CD4-positive, alpha-beta T cell treated with Interleukin-1 beta for 1 hour (primary cell): ENCODE measurements at places on chromosomes 12 and 14.

DNA sequence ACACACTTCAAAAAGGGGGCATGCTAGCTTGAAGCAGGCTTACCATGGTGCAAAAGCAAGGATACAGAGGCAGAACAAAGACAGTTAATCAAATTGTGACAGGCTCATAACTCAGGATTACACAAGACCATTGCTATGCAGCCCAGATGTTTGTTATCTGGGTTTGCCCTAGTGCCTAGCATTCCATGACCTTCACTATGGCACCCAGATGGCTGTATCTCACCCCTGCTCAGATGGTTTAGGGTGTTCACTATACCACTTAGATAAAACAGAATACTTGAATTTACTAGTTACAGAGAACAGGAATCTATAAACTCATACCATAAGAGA is 56.2 kb downstream of the SDR9C7 start:
- no peak for DNase-seq

DNA sequence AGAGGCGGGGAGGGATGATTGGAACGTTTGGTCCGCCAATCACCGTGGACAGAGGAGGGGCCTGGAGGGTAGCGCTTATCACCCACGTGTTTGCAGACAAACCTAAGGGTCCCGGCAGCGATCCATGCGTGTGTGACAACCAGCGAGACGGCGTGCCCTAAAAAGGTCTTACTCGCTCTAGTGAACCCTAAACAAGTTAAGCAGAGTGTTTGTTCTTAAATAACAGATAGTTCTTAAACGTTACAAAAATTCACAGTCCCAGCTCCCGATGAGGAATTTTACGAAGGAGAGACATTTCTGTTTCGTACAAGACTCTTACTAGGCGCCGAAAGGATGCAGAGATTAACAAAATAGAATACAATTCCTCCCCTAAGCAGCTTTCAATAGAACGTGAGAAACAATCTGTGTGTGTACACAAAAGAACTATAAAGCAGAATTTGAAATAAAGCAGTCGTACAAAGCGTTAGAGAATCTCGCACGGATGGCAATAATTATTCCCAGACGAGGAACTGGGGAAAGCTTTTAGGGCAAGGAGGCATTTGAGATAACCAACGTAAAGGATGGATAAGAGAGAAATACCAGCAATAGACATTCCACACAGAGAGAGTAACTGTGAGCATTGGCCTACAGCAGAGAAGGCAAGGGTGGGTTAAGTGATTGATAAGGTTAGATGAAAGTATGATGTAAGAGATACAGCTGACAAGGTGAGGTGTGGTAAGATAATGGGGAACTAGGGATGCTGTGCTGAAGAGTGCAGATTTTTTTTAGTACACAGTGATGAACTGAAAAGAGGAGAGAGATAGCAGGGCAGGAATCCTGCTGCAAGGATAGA is 831 bp upstream of the RPS6KA5 start:
- DNase-seq: no peak

GRCh38 chr12:77469578-77470333 is 360.9 kb upstream of the NAV3 start:
- DNase-seq: no peak

DNA sequence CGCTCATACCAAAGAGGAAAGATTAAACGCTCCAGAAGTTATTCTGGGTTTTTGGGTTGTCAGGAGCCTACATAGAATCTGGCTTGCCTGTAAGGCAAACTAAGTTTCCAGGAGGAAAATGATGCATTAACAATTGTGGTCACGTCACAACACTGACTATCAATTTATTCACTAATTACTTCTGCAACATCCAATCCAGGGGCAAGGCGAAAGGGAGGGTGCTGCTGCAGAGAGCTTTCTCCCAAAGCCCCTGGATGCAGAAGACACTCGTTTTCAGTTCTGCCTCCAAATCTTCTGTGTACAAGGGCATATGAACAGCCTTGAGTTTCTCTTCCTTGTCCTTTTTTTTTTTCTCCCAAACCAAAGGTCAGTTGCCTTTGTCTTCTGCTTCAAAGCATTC is 10.5 kb upstream of the SRRM4 start:
- no peak for DNase-seq

GRCh38 chr12:125083072-125083471 is 17.8 kb downstream of the AACS start:
- DNase-seq: no peak

GRCh38 chr14:57254884-57255283 is 13.8 kb downstream of the EXOC5 start:
- DNase-seq: no peak

DNA sequence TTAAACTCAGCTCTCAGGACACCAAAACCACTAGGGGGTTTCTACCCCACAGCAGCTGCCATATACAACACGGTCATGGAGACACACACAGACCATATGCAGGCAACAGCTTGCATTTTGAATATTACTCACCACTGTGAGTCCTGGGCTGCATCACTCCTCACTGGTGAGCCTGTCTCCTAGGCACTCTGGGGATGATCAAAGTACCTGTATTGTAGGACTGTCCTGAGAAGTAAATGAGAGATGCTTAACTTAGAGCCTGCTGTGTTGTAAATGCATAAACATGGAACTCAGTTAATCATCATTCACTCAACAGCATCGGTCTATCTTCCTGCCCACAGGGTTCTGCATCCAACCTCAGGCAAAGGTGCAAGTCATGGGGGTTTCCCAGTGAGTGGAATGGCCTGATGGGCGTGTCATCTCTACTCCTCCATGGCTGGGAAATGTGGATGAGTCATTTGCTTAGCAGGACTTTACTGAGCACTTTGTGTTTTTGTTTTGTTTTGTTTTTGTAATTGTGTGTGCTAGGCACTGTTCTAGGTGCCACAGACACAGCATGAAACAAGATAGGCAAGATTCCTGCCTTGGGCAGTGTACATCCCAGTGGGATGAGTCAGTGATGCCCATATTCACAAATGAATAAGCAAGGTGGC is 1141.2 kb upstream of the TMEM132C start:
- no peak for DNase-seq

DNA sequence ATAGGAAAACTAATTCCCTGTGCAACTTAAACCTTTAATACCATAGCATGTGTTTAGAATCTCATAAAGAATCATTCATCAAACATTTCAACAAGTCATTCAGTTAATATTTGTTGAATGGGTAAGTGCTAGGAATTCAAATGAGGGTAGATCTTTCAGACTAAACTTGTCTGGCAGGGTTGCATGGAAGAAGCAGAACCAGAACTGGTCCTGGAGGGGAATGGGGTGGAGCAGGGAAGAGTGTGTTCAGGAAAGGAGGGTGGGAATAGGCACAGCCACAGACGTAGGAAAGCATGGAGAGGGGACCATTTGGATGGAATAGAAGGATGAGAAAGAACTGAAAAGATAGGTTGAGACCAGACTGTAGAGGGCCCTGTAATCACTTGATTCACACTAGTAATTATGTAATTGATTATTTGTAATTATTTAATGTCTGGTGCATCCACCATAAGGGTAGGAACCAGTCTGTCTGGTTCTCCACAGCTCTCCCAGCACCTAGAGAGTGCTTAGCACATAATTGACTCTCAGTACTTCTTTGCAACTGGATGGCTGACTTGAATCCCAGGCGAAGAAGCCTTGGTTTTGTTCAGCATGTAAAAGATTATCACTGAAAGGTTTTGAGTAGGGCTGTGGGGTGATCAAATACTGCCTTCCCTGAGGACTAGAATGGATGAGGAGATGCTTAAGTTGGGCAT is 3.0 kb upstream of the MAP3K9 start:
- no peak for DNase-seq

DNA sequence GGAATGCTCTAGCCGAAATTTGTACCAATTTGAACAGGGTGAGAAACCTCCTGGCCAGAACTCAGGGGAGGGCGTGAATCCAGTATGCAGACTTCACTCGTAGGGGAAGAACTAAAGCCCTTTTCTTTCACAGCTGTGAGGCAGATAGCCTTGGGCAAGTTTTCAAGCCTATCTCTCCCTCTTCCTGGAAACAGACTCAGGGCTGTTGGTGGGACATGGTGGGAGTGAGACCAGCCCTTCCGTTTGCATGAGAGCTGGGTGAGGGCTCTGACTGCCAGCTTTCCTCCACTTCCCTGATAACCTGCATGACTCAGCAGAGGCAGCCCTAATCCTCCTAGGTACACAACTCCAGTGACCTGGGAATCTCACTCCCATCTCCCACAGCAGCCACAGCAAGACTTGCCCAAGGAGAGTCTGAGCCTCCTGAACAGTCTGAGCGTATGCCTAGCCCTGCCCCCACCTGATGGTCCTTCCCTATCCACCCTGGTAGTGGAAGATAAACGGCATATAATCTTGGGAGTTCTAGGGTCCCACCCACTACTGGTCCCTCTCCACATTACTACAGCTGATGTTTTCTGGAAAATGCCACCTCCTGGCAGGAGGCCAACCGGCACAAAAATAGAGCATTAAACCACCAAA is 170.1 kb upstream of the AMIGO2 start:
- DNase-seq: no peak

GRCh38 chr12:2239381-2239871 is 186.6 kb downstream of the CACNA1C start:
- no peak for DNase-seq

DNA sequence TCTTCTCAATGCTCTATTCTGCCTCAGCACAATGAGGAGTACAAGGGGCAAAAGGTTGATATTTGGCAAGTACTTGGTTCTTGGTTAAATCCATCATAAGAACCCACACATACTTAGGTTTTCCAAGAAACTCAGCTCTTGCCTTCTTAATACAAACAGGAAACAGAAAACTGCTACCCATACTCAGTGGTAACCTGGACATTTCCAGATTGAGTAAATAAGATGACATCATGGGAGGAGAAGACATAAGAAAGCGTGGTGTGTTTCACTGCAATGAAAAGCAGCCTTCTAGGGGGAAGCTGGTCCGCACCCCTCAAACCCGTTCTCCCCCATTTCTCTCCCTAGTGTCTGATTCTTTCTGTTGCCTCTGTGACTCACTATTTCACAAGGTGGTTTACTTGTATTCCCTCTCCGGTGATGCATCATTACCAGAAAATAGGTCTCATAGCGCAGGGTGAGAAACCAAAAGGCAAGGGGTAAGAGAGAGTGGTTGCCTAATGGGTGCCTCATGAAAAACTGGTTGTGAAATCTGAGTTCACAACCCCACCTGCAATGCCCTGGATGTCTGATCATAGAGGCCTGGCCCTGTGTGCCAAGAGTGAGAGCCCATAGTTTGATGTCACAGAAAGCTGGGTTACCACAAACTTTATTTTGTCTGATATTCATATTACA is 326.5 kb upstream of the TBX3 start:
- DNase-seq: no peak

- no peak for DNase-seq
Measured at GRCh38 chr12:47870175-47870781, 34.5 kb downstream of the VDR start.

GRCh38 chr12:100399095-100399494 is 42.2 kb downstream of the SLC17A8 start:
- DNase-seq: no peak

- peak; percentile 5 for DNase-seq
Measured at GRCh38 chr12:122793685-122794106, 19.3 kb downstream of the CCDC62 start.

- DNase-seq: no peak
Measured at GRCh38 chr14:95293449-95293848, 26.3 kb downstream of the CLMN start.

- DNase-seq: no peak
Measured at GRCh38 chr12:69840727-69841126, 15.7 kb downstream of the MYRFL start.

DNA sequence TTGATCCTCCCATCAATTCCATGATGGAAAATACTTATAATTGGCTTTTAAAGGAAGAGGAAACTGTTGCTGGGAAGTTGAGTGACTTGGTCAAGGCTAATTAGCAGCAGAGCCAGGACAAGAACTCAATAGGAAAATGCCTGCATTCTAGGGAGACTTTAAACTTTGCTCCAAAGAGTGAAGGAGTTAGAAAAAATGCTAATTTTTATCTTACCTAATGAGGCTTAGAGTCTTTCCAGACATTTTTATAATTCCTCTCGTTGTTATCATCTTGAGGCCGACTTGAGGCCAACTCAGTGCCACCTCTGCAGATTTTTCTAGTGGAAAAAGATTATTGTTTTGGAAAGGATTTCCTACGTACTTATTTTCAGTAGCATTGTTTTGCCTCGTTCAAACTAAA is 344.6 kb downstream of the ETNK1 start:
- DNase-seq: no peak

DNA sequence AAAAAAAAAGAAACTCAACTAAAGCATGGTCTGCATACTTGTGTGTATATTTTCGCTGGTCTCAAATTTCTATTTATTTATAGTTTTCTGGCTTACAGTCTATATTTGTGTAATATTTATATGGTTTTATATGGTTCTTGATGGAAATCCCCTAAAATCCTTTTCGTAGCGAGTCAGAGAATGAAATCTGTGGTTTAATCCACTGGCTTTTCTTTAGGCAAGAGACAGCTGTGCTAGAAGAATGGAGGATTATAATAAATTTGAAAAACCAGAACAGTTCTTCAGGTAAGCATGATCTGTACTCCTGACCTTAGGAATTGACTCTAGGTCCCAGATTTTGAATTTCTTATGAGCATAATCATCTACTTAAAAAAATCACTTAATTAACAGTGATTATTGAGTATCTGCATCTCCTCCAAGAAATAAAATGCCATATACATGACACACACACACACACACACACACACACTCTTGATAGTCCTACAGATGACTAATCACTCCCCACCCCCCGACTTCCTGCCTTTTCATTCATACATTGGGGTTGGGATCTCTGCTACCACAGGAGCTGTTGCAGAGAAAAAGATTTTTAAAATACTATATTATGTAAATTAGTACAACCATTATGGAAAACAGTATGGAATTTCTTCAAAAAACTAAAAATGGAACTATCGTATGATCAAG is 113.4 kb downstream of the CRADD start:
- no peak for DNase-seq

DNA sequence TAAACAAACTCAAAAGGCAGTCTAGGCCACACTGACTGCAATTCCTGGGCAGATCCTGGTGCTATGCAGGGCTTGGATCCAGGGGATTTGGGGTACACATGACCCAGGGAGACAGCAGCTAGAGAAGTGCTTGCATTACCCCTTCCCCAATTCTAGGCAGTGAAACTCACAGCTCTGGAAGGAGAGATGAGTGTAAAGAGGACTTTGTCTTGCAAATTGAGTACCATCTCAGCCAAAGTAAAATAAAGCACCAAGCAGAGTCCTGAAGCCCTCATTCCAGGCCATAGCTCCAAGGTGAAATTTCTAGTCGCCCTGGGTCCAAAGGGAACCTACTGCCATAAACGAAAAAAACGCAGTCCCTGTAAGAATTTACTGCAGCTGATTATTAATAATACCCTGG is 644.9 kb upstream of the FLRT2 start:
- DNase-seq: no peak

- DNase-seq: no peak
Measured at GRCh38 chr12:54616933-54617680, 17.6 kb downstream of the LACRT start.

DNA sequence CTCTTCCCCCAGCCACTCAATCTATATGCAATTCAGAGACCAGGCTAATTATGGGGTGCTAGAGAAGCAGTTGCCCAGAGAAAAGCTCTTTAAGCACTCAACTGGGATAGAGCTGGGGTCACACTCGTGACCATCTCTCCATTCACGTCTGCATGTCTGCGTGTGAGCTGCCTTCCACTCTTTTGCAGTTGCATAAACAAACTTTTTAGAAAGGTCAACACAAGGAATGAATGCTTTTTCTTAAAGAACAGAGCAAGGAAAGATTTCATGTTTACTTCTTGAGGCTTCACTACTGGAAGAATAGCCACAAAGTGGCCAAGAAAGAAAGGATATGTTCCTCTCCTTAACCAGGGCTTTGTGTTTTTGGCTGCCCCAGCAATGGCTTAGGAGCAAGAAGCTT is 151.1 kb downstream of the SAMD4A start:
- no peak for DNase-seq
